ENCODE measurements at places on chromosomes 11 and 22.

DNA sequence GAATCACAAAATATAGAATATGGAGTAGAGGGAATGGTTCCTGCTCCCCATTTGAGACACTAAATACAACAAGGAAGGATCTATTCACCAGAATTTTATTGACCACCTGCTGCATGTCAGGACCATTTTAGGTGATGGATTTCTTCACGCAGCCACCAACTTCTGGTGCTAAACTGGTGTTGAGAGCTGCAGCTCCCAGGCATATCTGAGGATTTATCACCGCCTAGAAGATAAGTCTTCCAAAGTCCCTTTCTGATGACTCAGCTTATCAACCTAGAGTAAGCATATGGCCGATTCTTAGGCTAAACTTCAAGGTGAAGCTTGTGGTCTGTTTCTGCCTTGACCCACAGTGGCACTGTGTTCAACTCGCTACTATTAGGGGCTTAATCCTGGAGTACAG, 6.7 kb downstream of the DDI1 start:
- DNase-seq: no peak

GRCh38 chr11:121265586-121265985, 27.0 kb upstream of the SC5D start:
- no peak for DNase-seq

- DNase-seq: no peak
Observed at GRCh38 chr11:68954836-68955606, 25.8 kb downstream of the MRGPRD start.

DNA sequence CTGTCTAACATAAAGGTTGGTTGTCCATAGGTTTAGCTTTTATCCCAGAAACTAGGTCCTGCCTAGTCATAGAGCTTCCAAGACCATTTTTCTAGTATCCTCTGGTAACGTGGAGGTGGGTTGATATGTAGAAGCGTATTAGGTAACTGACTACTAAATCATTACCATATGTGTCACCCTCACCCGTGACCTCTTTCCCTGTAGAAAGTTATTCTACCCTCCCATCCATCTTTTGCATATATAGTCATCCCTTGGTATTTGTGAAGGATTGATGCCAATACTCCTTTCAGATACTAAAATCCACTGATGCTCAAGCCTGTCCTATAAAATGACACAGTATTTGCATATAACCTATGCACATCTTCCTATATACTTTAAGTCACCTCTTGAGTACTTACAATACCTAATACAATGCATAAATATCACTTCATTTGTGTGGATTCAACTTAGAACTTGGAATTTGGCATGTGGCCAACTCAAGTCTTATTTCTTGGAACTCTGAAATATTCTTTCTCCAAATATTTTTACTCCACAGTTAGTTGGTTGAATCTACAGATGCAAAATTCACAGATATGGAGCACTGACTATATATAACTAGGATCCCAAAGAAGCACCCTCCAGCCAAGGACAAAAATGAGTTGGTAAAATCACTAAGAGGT, 497.0 kb upstream of the TENM4 start:
- no peak for DNase-seq

GRCh38 chr11:42465623-42466022, 846.2 kb upstream of the API5 start:
- DNase-seq: peak; percentile 70

GRCh38 chr11:40287916-40288803, 1171.3 kb downstream of the LRRC4C start:
- no peak for DNase-seq

DNA sequence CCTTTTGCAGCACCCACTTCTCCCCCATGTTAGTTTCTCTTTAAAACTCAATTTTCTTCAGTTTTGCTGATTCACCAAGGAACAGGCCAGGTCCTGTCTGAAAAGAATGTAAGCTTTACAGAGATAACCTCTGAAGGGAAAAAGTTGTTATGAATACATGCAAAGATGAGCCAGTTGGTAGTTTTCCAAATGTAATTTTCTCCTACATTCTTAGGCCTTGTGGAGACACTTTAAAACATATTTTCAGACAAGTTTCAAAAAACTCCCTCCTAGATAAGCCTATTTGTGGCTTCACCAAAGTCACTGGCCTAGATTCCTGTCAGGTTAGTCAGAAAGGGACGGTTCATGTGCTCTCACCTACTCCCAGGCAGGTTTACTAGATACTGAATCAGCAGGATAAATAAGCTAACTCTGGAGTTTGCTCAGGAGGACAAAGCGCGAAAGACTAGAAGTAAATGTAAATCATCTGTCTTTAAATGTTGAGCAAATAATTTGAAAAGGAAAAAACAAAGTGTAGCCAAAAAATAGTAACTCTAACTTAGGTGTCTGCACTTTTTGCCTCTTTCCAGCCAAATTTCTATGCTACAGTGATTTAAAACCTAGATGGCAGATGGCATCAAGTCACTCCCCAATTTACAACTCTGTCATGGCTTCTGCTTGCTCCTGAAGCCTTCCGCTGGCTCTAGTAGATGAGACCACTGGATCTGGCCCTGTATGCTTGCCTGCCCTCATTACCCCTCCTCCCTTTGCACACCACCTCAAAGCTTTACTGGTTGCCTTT, 4.9 kb upstream of the ATP6V1E1 start:
- DNase-seq: no peak

- peak; percentile 61 for DNase-seq
Observed at GRCh38 chr22:23184764-23185113, 4.4 kb downstream of the BCR start.

- DNase-seq: no peak
Observed at GRCh38 chr11:129636926-129637325, 178.7 kb upstream of the TMEM45B start.

DNA sequence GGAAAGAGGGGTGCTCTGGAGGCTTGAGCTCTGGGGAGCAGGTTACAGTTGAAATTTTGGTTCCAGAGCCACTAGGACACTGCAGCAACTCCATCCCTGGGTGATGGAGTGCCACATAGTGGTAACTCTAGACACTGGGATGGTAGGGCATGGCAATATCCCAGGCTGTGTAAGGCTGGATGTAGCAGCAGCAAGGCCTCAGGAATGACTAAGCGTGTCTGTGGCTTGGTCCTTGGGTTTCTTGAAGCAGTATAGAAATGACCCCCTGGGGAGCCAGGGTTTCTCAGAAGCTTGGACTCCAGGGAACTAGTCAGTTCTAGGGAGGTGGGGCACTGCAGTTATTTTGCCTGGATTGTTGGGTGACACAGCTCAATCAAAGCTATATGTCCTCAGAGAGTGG, 8.1 kb downstream of the MS4A4A start:
- no peak for DNase-seq

GRCh38 chr11:119046489-119046888, 10.5 kb downstream of the HYOU1 start:
- no peak for DNase-seq

GRCh38 chr11:13629779-13630178, 38.7 kb upstream of the FAR1 start:
- no peak for DNase-seq

- no peak for DNase-seq
Observed at GRCh38 chr11:12172493-12173013, 62.2 kb downstream of the MICAL2 start.

- no peak for DNase-seq
Observed at GRCh38 chr11:100586361-100587101, 100.6 kb upstream of the ARHGAP42 start.

GRCh38 chr11:107413352-107413751, 44.3 kb downstream of the CWF19L2 start:
- no peak for DNase-seq

DNA sequence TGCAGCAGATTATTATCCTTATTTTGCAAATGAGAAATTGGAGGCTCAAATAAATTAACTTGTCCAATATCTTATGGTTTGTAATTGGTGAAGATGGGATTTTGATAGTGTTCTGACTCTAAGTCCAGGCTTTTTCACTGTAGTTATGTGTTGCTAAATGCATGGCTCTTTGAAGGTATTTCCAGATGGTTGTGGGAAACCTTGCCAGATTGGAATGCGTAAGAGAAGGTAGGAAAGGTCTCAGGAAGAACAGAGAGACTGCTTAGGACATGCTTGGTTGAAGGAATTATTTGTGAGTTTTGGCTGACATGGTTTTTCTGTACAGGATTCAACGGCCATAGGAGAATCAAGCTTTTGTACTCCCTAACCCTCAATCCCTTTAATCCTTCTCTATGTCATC, 108.6 kb downstream of the STIM1 start:
- DNase-seq: no peak

- no peak for DNase-seq
Observed at GRCh38 chr11:90855531-90855930, 632.7 kb upstream of the CHORDC1 start.

DNA sequence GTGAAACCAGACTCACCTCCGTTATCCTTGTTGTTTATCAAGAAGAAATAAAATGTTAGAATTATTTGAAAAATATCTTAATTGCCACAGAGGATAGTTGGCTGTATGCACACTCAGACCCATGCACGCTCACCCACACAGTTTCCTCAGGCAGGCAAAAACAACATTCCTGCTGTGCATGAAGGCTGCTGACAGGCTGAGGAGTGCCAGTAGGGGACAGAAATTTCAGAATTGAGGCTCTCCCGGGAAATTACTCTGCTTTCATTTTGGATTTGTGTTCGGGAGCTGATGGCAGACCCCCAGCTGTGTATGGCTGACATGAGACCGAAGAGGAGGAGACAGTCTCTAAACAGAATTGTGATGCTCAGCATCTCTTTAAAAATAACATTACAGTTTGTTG, 87.5 kb downstream of the AMOTL1 start:
- no peak for DNase-seq

DNA sequence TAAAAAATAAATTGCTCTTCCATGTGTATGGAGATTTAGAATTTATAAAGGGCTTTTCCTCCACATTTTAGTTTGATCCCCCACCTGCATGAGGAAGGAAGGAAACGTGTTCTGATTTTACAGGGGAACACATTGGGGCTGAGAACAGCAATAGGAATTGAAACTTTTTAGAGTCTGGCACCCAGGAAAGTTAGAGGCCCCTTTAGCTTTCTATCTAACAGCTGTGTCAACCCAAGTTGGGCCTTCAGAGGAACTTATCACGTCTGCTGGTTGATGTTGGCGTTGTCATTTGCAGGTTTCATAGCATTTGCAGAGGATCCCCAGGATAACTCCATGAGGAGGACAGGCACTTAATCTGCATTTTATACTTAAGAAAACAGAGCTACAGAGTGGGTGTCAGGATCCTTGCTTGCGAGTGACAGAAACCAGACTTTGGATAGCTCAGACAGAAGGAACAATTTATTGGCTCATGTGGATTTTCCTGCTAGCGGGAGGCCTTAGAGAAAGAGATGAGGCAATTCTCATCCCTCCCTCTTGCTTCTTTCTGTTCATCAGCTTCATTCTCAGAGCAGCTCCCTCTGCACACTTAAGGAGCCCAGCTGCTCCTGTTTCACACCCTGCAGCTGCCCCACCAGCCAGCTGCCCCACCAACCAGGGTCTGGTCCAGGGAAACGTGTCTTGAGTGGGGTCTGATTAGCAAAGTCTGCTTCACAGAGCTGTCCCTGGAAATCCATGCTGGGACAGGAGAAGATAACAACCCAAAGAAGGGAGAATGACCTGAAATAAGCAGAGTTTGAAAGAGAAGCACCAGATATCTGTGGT, 92.5 kb upstream of the OR4B1 start:
- DNase-seq: no peak

GRCh38 chr22:37260901-37261336, 16.9 kb upstream of the RAC2 start:
- peak; percentile 8 for DNase-seq

DNA sequence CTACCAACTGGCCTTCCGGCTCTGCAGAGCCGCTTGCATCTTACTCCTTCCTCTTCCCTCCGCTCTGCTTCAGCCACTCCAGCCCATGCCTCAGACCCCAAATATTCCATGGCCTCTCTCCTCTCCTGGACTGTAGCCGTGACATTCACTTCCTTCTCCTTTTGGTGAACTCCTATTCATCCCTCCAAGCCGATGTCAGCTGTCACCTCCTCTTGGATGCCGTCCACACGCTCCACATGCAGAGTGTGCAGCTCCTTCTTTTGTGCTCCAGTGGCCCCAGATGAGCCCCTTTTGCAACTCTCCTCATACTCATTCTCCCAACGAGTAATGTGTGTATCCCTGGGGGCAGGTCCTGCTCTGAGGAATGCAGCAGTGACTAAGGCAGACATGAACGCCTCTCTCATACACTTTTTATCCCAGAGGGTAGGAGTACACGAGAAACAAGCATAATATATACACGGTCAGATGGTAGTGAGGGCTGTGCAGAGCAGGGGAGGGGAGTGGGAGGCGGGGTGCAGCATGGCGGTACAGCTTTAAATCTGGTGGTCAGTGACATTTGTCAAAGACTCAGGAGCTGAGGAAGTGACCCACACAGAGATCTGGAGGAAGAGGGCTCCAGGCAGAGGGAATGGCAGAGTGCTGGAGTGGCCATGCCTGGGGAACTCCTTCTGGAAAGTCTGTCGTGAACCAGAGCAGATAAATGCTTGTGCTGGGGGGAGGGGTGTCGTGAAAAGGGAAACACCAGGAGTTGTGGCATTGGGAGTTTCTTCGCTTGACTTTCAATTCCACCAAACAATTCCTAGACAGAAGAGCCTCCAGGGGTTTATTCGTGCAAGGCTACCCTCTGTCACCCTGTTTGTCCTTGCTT, 83.8 kb upstream of the ATXN10 start:
- DNase-seq: no peak

Measured in NCI-H2029 treated with DMSO at 0.1 percent for 48 hours (cell line).